ENCODE measurements at places on chromosomes 11 and 22.
A peak's percentile ranks its signal among the peaks of the same experiment; 100 is the strongest.

DNA sequence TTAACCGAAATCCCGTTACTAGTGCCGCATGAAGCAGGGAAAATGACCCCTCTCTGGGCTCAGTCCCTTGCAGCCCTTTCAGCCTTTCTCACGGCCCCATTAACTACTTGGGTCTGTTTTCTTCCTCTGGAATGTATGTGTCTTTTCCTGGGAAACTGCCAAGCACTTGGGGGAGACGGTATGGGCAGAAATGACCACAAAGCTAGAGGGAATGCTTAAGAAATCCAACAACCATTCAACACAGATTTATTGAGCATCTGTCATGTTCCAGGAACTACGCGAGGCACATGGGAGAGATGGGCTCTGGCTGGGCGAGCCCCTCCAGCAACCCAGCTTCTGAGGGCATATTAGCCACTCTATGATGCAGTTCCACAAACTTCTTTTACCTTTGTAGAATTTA lies 462.6 kb downstream of the BUD13 start:
- no peak for DNase-seq

- DNase-seq: no peak
Observed at GRCh38 chr11:69909561-69910518, 90.6 kb upstream of the FGF3 start.

DNA sequence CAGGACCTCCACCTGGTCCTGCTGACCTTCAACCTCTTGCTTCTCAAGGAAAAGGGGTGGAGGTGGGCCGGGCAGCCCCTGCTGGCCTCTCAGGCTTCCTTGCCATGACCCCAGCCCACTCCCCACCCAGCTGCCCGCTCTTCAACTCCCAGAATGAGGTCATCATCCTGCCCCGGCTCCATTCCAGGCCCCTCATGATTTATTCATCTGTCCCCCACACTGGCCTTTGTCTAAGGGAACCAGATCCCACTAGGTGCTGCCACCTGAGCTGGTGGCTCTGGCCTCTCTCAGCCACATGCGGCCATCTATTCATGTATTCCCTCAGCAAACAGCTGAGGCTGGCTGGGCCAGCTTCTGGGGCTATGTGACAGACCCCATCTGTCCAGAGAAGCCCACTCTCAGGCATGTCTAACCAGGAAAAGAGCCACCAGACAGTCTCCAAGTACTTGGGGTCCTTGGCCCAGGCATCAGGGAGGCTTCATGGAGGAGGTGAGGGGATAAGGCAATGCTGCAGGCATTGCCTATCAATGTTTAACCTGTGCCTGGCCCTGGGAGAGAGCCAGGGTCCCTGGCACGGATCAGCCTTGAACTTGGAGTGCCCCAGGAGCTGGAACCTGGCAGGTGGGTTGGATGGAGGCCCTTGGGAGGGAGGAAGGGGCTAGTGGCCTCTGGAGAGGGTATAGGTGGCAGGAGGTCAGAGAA lies 2.2 kb upstream of the CABP2 start:
- no peak for DNase-seq

- DNase-seq: peak; percentile 95
Observed at GRCh38 chr11:85680897-85681296, 5.1 kb downstream of the CCDC89 start.

DNA sequence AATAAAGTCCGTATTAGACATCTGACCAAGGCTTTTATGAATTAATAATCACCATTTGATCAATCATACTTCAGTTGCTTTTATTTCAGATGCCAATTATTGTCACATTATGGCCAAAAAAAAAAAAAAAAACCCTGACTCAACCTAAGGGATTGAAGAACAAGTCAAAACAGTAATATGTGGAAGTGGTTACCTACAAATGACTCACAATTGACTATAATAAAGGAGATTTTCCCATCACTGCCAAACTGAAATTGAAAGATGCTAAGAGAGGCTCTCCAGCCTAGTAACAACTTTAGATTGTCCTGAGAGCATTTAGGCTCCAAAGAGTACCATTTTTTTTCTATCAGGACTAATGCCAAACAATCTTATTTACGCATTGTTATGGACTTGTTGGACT lies 35.2 kb downstream of the SOX6 start:
- DNase-seq: no peak

DNA sequence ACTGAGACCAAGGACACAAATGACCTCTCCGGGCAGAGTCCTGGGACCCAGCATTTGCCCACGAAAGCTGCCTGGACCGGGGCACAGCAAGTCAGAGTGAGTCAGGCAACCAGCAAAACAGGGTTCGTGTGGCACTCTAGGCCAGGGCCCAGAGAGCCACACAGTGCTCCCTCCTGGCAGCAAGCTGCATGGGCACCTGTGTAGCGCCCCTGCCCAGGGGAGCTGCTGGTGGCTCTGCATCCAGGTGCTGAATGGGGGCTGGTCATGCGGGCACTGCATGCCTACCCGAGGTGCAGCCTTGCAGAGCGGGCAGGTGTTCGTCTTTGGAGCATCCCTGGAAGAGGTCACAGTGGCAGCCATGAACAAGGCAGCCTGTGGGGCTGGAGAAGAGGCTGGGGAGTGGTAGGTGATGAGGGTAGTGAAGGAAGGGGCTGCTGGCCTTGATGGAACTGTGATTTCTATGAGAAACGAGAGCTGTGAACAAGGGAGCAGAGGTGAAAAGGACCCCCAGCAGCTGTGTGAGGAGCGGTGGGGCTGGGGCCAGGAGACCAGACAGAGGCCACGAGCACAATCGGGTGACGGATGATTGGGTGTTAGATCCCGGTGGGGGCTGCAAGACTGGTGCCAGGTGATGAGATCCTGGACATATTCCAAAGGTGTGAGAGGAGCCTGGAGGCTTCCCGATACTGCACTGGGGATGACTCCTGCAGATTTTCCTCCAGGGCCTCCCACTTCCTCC lies 63.3 kb downstream of the DGCR2 start:
- DNase-seq: no peak

DNA sequence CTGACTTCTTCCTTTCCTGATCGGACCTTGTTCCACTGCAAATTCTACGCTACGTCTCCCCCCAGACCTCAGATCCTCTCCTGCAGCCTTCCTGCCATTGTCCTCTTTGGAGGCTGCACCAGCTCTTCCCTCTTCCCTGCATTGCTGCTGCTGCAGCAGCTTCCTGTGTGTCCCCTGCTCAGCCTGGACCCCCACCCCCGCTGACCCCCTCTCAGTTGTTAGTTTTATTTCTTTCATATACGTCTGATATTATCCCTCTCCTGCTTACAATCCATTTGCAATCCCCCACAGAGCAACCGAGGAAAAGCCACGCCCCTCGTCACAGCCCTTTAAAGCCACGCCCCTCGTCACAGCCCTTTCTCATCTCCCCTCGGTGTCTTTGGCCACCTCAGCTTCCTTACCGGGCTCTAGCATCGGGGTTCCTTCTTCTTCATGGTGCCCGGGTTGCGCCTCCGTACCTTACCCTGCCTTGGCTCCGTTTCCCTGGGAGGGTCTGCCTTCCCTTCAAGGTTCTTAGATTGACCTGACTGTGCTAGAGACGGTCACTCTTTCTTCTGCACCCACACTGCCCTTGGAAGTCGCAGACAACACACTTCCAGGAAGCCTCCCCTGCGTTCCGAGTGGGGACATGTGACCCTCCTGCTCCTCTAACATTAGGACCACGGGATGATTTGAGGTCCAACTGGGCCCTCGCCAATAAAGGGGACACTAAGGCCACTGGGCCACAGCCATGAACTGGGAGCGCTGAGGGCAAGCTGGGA lies 4.8 kb downstream of the MRGPRG start:
- DNase-seq: no peak

- no peak for DNase-seq
Observed at GRCh38 chr11:44351006-44351660, 41.2 kb upstream of the ALX4 start.

- no peak for DNase-seq
Observed at GRCh38 chr22:43013355-43014315, 1.3 kb downstream of the PACSIN2 start.

- peak; percentile 72 for DNase-seq
Observed at GRCh38 chr22:41699264-41700107, at the start of gene MEI1. MEI1 (plus strand) TSS chr22:41699503; CDS start chr22:41699539, 36 bp downstream.

GRCh38 chr11:110356762-110357671 lies 60.6 kb upstream of the RDX start:
- DNase-seq: no peak

- DNase-seq: peak; percentile 60
Observed at GRCh38 chr22:45268958-45269844, 15.5 kb upstream of the UPK3A start.

DNA sequence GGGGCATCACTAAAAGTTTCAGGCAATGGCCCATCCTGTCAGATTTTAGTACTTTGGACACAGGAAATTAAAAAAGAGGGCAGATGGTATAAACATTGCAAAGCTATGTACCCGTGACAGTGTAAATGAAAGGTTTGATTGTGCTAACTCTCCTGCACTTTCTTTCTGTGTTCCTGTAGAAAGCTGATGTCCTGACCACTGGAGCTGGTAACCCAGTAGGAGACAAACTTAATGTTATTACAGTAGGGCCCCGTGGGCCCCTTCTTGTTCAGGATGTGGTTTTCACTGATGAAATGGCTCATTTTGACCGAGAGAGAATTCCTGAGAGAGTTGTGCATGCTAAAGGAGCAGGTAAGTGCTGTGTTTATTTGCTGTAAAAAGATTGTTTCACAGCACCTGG lies 10.3 kb downstream of the CAT start:
- no peak for DNase-seq

- no peak for DNase-seq
Observed at GRCh38 chr11:34921156-34921555, 4.7 kb downstream of the PDHX start.

DNA sequence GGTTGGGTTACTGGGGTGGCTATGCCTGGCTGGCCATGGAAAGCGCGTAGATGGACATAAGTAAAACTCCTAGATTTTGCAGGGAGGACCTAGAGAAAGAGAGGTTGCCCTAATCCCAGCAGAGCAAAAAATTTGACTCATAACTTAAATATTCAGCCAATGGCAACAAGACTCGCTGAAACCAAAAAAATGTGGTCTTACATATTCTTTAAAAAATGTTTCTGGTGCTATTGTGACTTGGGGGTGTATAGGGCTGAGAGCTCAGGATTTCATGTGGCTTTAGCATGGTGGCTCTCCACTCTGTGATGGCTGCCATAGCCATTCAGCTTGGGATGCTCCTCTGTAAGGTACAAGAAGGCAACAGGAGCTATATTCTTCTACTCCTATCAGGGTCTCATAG lies 27.2 kb upstream of the PDGFD start:
- DNase-seq: no peak

GRCh38 chr11:86889001-86889341 lies 66.2 kb downstream of the FZD4 start:
- no peak for DNase-seq

GRCh38 chr11:111177037-111177871 lies 68.3 kb upstream of the POU2AF2 start:
- no peak for DNase-seq

DNA sequence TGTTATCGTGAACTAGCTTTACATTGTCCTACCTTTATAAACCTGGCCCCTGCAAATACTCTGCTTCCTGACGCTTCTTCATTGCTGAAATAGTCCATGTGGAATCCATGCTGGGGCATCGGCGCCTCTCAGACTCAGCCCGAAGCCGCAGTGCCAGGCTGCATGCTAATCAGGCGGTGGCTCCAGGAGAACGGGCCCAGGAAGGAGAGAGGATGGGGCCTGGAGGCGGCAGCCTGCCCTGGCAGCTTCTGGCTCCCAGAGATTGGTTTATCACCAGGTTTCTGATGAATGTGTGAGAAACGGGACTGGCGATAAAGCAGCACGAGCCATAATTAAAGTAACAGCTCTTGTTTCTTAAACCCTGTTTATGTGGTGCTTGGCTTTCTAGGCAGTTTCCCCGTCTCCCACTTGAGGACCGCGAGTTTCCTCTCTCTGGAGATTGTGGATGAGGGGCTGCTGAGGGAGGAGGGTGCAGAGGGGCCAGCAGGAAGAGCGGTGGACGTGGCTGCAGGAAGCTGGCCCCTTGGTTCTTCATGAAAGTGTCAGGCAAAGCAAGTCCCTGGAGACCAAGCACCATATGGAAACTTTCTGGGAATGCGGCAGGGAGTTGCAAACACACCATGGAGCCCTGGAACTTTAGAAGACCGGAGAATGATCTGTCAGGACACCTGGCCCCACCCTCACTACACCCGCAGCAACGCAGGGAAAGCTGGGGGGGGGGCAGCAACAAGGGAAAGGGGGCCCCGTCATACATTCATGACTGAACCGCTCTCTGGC lies 93.4 kb downstream of the NTM start:
- no peak for DNase-seq

DNA sequence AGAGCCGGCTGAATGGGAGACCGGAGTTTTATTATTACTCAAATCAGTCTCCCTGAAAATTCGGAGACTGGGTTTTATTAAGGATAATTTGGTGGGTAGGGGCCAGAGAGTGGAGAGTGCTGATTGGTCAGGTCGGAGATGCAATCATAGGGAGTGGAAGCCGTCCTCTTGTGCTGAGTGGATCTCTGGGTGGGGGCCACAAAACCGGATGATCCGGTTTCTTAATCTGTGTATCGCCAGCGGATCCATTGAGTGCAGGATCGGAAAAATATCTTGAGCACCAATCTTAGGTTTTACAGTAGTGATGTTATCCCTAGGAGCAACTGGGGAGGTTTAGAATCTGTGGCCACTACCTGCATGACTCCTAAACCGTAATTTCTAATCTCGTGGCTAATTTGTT lies 886 bp upstream of the NIPSNAP1 start:
- no peak for DNase-seq

- no peak for DNase-seq
Observed at GRCh38 chr22:27019827-27020226, 362.4 kb downstream of the MIAT start.

GRCh38 chr22:29199702-29200400 lies 5.8 kb upstream of the EMID1 start:
- DNase-seq: no peak
